Left lung (tissue), 14 donors: ENCODE measurements at places on chromosomes 2 and 18. TPM values are rescaled to one million over a fixed set of nuclear protein-coding genes. Genes with fewer than 3 reads are reported as not detected.

The SESTD1 gene
- 46.9 TPM for polyA plus RNA-seq

The MC5R gene
- polyA plus RNA-seq: 0.16 TPM

The ANKRD30B gene
- not detected for polyA plus RNA-seq

The FAHD2A gene
- polyA plus RNA-seq: 32.4 TPM

- DNase-seq: no peak
These were observed 27.2 kb downstream of the KIF1A start for GRCh38 chr2:240792629-240793312.

GRCh38 chr2:182554950-182555349, 128.1 kb upstream of the PDE1A start:
- DNase-seq: no peak

- DNase-seq: no peak
These were observed 32.3 kb downstream of the TMEM18 start for GRCh38 chr2:644871-645270.

- DNase-seq: no peak
These were observed 446.9 kb upstream of the NRP2 start for GRCh38 chr2:205235434-205235833.

DNA sequence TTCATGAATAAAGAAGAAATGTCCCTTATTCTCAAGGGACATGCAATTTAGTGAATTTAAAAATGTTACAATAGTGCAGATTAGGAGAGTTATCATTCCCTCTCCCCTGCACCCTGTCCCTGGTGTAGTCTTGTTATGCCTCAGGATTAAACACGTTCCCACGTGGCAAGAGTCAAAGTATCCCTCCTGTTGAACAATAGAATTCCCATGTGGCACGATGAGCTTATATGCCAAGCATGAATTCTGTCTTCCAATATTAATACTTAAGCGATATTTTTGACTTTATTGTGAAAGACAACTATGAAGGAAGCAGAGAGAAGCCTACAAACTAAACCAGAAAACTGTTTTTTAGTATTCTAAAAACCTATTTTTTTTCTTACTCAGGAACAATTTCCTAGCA, 36.7 kb upstream of the SPAG16 start:
- DNase-seq: no peak

DNA sequence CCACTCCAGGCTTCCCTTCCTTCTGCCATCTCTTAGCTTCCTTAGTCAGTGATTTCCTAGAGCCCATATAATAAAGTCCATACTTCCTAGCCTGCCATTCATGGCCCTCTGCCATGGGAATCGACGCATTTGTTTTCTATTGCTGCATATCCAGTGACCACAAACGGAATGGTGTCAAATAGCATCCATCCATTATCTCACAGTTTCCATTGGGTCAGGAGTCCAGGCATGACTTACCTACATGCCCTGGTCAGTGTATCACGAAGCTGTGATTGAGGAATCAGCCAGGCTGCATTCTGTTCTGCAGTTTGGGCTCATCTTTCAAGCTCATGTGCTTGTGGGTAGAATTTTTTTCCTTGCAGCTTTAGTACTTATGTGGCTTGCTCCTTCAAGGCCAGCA, 209.7 kb upstream of the EPAS1 start:
- no peak for DNase-seq

DNA sequence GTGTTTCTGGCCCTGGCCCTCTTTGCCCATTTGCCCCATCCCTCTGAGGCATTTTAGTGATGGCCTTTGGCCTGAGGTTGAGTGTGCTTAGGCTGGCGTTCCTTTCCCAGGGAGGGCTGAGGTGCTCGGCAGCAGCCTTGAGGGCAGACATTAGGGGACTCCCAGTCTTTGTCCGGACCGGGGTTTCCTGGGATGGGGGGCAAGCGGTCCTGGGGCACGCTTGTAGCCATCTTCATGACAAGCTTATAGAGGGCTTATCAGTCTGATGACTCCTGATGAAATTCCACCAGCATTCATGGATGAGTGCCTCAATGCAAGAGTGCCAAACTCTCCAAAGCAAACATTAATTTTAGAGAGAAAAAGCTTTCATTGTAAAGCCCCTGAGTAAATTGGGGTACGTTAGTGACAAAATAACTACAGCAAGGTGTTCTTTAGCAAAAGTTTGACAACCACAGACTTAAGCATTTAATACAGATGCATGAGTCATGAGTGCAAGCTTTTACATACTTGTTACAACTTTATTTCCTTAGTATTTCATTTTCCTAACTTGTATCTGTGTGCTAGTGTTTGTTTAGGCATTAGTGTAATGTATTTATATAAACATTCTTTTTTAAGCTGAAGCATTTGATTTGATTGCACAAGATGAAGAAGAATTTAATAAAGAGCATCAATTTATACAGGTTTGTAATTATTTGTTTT, 45.6 kb downstream of the CEP192 start:
- no peak for DNase-seq

DNA sequence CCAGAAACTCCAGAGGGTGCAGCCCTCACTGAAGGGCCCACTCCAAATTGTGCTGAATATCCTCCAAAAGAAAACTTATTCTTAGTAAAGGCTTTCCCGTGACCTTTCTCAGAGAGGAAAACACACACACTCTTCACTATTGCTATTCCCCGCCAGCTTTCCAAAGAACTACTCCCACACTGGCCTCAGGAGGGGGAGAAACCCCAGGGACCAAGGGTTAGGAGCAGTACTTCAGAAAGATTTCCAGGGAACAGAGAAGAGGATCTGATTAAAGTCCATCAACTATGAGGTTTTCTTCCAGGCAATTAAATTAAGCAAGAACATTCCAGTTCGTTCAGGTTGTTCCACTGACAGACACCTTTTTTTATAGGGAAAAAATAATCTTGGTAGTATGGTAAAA, 150.2 kb downstream of the TTC32 start:
- no peak for DNase-seq

DNA sequence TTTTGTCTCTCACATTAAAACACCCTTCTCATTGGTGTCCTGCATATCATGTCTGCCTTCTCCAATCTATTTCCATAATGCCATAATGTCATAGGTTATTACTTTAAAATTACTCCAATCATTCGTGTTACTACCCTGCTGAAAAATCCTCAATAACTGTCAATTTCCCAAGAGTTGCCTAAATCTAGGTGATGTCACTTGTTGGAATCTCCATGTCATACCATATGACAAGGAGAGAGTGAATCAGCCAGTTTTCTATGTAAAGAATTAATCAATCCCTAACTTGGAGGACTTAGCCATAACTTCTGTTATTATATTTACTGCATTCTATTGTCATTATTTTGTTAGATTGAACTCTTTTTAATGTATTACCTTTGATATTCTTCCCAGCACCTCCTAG, 62.5 kb downstream of the PHLPP1 start:
- DNase-seq: no peak

DNA sequence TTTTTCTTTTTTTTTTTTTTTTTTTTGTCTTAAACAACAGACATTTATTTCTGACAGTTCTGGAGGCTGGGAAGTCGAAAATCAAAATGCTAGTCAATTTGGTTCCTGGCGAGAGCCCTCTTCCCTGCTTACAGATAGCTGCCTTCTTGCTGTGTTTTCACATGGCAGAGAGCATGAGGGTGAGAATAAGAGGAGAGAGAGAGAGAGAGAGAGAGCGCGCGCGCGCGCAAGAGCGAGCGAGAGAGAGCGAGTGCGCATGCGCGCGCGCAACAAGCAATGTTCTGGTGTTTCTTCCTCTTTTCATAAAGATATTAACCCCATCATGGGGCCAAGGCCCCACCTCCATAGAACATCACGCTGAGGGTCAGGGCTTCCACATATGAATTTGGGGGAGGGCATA, 20.9 kb downstream of the MTCL1 start:
- DNase-seq: no peak

- no peak for DNase-seq
These were observed 234.5 kb downstream of the VAPA start for GRCh38 chr18:10148189-10148929.

- DNase-seq: no peak
These were observed 127.9 kb downstream of the PIEZO2 start for GRCh38 chr18:11021477-11021876.

GRCh38 chr2:173210270-173211196, 134.9 kb downstream of the MAP3K20 start:
- peak; percentile 54 for DNase-seq

GRCh38 chr2:212538305-212539071, at the start of gene ERBB4:
TSS of gene ERBB4 (minus strand) at chr2:212538802. CDS start at chr2:212538530, 272 bp downstream.
- DNase-seq: peak; percentile 31

- DNase-seq: no peak
These were observed 33.5 kb downstream of the PTPN18 start for GRCh38 chr2:130389358-130389757.

GRCh38 chr2:16438613-16439321, 226.9 kb downstream of the CYRIA start:
- no peak for DNase-seq

DNA sequence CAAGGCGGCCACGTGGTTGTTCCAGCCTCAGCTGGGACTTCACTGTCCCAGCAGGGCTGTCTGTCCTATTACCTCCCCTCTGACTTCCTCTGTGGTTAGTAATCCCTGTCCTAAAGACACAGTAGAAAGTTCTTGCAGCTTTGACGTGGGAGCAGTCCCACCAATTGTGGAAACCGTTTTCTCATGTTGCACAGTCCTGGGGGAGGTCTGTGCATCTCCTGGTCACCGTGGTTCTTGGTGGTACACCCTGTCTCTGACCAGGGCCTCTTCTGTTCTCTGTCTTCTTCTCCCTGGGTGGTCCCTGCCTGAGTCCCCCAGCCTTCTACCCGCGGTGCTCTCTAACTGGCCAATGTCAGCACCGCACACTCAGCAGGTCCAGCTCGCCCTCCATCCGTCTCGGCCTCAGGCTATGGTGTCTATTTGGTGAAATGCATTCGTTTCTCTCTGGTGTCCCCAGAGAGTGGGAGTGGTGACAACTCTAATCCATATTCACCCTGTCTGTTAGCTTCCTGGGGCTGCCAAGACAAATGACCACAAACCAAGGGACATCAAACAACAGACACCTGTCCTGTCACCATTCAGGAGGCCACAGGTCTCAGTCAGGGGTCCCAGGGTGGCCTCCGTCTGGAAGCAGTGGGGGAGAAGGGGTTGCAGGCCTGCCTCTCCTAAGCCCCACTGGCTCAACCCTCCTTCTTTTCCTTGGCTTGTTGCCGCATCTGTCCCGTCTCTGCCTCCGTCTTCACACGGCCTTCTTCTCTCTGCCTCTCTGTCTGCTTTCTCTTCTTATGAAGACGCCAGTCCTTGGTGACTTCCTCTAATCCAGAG, 99.8 kb downstream of the SH3BP4 start:
- no peak for DNase-seq

DNA sequence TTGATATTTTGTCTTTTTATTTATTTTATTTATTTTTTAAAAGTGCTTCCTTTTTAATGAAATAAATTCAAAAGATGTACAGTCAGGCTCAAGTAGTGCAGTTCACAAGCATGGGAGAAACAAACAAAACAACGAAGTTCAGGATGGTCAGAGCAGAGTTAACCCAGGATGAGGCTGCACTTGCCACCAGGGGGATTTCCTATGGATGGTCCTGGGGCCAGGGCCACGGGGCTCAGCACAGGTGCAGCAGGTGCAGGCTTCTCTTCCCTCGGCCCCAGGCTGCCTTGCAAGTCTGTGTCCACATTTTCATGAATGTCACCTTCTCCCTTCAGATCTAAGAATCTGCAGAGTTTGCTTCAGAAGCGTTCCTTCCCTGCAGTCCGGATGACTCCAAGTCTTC, 76.5 kb downstream of the CDCA7 start:
- DNase-seq: no peak

GRCh38 chr2:58899692-58900091, 658.6 kb upstream of the FANCL start:
- DNase-seq: no peak

DNA sequence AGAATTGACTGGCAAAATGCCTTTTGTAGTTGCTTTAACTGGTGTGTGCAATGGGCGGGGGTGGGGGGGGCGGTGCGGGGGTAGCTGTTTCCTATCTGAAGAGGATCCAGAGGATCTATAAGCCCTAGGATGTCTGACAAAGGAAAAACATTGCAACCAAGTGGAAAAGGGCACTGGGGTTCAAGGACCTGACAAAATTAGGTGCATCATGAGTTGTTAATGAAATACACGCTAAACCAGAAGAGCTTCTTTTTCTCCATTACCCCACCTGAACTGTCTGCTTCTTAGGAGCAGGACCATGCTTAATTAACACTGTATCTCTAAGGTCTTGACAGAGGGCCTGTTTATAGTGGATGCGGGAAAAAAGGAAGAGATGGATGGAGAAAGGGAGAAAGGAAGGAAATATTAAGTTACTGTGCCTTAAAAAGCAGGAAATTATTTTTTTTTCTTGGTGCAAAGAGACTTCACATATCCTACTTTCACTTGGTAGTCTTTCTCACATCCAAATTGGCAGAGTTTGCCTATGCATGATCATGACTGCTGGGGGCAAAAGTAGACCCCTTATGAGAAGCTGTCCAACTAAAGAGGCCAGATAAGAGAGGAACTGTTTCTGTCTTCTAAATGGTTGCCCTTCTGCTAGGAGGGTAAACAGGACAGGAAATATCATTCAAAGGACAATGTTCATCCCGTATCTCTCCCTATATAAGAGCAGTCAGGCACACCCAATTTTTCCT, 4.6 kb downstream of the RND3 start:
- no peak for DNase-seq

GRCh38 chr2:232532419-232532818, 6.5 kb downstream of the CHRND start:
- DNase-seq: no peak

DNA sequence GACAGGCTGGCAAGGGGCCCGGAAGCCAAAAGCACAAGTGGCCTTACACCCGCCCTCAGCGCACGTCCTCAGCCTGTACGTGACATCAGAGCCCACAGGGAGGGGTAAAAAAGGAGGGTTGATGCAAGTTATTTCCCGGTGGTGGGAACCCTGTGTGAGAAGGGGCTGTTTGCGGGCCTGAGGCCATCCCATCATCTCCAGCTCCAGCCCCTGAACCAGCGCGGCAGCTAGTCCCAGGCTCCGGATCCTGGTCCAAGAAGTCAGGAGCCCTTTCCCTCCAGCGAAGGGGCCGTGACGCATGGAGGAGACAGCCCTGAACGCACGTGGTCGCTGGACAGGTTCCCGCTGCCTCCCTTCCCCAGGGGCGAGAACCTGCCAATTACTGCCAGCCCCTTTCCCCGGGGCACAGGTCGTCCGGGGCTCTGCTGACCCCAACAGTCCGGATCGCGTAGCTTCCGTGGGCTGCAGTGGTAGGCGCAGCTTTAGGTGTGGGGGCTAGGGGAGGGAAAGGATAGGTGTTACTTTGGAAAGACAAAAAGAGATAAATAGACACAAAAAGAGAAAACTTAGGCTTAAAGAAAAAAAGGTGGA, 1.3 kb upstream of the LRP2 start:
- peak; percentile 81 for DNase-seq
